Endothelial cell of umbilical vein (primary cell): ENCODE measurements at places on chromosomes 1 and 21. TPM values are rescaled to one million over a fixed set of nuclear protein-coding genes. Genes with fewer than 3 reads are reported as not detected.
A peak's percentile ranks its signal among the peaks of the same experiment; 100 is the strongest.

DNA sequence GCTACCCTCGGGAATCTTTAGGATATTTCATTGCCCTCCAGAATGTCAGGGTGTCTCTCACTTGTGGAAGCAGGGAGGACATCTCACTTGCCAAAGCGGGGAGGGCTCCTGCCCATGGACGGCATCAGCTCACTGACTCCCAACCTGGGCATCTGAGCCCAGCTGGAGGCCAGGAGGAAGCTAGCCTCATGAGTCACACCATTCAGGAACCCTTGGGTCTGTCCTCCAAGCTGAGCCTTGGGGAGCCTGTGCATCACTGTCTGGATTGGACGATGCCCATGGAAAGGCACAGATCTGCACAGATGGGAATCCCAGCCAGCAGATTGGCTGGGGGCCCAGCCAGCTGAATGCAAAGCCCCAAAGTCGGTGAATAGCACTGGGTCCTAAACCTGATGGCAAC is 25.2 kb downstream of the WNT3A start:
- no peak for DNase-seq

GRCh38 chr1:83029916-83030315 is 969.0 kb downstream of the TTLL7 start:
- DNase-seq, result no peak

DNA sequence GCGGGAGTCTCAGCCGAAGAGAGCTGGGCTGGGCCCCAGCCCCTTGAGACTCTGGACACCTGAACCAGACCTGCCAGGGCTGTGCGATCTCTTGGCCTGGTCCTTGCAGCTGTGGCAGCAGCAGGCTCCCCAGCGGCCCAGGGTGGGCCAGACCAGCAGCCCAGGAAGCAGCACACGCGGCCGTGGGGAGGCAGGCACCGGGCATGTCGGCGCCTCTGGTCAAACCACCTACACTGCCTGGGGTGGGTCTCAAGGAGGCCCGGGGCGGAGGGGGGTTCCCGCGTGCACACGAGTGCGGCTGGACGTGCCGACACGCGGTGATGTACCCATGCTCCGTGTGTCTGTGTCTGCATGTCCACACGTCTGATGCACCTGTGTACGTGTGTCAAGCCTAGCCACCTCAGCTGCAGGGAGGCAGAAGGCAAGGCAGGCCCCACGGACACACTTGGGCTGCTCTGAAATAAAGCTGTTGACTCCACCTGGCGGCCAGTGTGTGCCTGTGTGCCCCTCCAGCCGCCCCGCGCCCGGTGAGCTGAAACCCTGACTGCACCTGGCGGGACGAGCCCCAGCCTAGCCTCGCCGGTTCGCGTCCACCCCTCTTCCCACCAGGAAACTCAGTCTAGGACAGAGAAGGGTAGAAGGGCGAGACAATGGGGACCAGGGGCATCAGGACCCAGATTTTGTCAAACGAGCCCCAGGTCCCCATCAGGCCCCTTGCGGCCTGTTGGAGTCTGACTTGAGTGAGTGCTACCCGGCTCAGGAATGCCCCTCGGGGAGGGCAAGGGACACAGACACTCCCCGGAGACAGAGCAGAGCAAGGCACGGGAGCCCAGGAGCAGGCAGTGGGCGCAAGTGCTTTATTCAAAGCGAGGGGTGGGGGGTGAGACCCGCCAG is 11.6 kb downstream of the SCNN1D start:
- peak; percentile 50 for DNase-seq

The KPNA6 gene
- 18.1 and 22.1 TPM in 2 replicates for polyA plus RNA-seq

- peak; percentile 15 for DNase-seq
Measured at GRCh38 chr1:156368889-156369684, at the start of gene RHBG. RHBG (plus strand) TSS chr1:156369211; CDS start chr1:156369250, 39 bp downstream.

The PARK7 gene
- 150 and 203 TPM in 2 replicates for polyA plus RNA-seq

- no peak for DNase-seq
Measured at GRCh38 chr1:227994632-227995300, 12.0 kb upstream of the WNT3A start.

- DNase-seq, result peak; percentile 10
Measured at GRCh38 chr21:25638660-25639550, at the start of gene JAM2. JAM2 (plus strand) TSS chr21:25639258; CDS start chr21:25639822, 564 bp downstream.

DNA sequence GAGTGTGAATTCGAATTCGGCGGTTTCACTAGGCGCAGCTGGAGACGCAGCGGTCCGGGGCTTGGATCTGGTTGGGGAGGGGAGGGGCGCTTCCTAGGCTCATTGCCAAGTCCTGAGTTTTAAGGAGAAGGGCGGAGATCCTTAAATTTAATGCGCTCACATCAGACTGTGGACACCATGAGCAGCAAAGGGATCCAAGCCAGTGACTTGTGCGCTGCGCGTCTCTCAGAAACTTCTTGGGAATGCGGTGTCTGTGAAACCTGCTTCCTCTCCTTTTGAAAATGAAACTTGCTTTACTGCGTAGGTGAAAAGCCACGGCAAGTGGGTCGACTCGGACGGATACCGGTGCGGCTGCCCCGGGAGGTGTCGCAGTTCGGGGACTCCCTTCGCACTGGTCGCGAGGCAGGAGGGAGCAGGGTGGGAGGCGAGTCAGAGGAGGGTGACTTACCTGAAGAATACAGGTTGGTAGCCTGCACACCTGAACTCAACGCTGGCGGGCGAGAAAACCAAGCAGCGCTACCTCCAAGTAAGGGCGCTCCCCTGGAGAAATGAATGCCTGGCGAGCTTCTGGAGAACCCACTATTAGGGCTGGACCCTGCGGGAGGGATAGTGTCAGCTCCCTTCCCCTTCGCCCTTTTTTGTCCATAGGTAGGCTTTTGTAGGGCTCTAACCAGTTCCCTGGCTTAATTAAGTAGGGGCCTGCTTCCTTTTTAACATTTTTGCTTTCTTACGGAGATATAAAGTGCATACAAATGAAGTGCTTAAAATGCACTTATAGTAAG is 992 bp downstream of the TENT5C start:
- DNase-seq, result peak; percentile 10

The SPRR2B gene
- not detected in 2 replicates for polyA plus RNA-seq

The CRNN gene
- polyA plus RNA-seq, result not detected in 2 replicates

DNA sequence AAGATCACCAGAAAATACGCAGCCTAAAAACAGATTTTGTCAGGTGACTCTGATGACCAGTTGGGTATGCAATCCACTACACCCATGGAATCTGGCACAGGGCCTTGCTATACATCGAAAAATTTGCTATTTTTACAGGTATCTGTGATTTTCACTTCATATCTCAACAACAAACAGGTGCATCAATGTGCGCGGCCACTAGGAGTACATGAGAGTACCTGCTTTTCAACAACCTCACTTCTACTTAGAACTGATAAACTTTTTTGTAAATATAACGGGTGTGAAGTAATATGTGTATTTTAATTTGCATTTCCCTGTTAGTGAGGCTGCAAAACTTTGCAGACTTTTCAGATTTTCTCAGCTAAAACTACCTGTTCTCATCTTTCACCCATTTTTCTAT is 80.8 kb downstream of the SLC45A1 start:
- no peak for DNase-seq

GRCh38 chr1:94335950-94336349 is 82.2 kb upstream of the ABCD3 start:
- DNase-seq, result peak; percentile 94

DNA sequence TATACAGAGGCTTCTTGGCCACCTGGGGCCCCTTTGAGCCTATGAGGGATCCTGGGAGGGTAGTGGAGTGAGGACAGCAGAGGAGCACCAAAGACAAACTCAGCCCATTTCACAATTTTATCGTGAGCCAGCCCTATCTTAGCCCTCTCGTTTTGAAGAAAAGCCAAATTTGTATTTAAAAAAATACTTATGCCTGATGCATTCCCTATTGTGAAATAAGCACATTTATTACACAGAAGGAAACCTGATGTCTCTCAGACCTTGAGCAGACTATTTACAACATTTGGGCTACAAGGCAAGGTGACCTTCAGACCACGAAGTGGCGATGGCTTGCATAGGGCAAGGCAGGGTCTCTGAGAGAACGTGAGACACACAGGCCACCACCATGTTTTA is 41.3 kb upstream of the H6PD start:
- DNase-seq, result no peak

DNA sequence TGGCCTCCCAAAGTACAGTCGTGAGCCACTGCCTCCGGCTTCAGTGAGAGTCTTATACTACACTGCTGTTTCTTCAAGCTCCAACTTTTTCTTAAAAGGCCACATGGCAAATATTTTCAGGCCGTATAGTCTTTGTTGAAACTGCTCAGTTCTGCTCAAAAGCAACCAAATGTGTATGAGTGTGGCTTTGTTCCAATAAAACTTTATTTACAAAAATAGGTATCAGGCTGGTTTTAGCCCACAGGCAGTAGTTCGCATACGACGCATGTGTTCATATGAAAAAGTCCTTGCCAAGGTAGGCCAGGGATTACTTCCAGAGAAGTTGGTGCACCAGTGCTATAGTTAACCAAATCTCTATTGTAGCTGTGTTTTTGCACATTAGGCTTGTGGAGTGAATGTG is 6.2 kb downstream of the PLEKHM2 start:
- DNase-seq, result no peak
